ENCODE measurements at places on chromosomes 12 and 14.

DNA sequence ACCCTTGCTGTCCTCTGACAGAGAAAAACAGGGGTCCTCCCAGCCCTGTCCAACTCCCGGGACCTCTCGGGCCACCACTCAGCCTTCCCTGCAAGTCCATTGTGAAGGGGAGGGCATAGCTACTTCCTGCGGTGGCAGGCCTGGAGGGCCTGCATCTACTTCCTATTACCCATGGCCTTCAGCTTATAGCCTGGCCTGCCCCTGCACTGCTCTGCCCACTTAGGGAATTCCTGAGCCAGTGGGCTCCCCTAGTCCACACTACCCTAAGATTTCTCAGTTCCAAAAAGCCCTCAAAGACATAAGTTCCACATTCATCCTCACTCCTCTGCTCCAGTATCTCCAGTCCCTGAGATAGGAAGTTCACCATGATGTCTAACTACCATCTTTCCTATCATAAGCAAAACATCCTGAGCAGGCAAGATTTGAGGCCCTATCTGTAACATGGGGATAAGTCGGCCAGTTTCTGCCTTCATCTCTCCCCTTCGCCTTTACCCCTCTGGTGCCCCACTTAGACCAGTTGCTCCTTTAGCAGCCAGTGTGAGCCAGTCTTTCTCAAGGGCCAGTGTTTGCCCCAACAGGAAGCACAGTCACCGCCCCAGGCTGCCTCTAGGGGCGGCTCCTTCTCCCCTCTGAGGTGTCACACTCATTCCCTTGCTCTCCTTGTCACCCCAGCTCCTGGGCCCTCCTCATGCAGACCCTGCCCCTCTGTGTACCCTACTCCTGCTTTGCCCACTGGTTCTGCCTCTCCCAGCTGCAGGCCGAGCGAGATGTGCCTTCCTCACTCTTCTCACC lies 10.9 kb downstream of the HDAC7 start:
- no peak for DNase-seq

GRCh38 chr12:62878211-62878610 lies 56.7 kb downstream of the PPM1H start:
- no peak for DNase-seq

- no peak for DNase-seq
These were observed 205.4 kb downstream of the DAD1 start for GRCh38 chr14:22383515-22384166.

DNA sequence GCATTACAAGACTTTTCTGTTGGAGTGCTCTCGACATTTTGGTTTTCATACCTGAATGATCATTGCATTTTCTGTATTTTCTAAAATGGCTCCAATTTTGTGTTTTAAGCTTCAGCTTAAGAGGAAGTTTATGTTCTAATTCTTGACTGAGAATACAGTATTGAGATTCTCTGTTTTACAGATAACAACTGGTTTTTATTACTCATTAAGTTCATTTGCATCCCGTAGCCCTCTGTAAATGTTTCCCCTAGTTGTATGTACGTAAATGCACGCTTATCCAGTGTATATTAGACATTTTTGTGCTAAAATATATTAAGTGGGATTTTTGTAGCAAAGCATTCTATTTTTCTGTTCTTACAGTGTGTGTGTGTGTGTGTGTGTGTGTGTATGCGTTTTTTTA lies 33.1 kb downstream of the CPSF6 start:
- DNase-seq: no peak

- DNase-seq: no peak
These were observed 39.0 kb upstream of the WNK1 start for GRCh38 chr12:713281-713875.

- no peak for DNase-seq
These were observed 98.8 kb downstream of the B4GALNT3 start for GRCh38 chr12:558580-558979.

DNA sequence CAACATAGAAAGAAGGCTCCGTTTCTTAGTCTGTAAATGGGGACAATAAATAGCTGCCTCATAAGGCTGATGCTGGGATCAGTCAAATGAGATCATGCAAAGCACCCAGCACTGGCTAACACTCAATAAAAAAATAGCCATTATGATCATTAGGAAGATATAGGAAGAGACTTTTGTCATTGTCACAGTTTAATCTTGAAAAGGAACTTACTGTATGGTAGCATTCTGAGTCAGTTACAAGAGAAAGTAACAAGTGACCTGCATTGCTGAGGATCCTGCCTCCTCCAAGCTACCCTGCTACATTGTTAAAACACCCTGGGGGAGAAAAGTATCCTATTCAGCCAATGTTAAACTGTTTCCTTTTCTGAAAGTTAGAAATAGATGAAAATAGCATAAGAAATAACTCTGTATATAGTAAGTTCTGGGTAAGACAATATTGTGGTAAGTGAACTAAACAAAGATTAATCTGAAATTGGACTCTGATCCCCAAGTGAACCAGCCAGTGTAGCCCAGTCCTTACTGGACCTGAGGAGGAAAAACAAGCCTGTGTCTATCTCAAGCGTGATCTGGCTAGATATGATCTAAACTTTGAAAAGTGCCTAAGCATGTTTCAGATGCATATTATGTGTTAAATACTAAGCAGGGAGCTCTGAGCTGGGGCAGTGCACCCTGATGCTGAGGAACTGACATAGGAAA lies 3.6 kb upstream of the NUDT4 start:
- DNase-seq: no peak

GRCh38 chr14:48325486-48325885 lies 650.1 kb upstream of the MDGA2 start:
- no peak for DNase-seq

DNA sequence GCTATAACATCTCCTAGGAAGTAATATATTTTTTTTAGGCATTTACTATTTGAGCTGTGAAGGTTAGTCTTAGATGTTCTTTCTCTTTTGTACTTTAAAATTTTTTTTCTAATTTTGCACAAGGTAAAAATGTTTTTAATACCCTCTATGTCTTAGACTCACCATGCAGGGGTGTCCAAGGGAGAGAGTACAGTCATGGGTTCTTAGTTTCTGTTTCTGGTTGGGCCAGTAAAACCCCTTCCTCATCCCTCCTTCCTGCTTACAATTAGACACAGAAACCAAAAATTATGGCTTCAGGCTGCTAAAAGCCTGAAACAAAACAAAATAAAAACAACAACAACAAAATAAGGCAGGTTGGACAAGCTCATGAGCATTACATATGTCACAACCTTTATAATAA lies 193.0 kb downstream of the SYT1 start:
- DNase-seq: no peak

GRCh38 chr14:95068521-95068920 lies 88.8 kb downstream of the DICER1 start:
- no peak for DNase-seq

GRCh38 chr12:26150736-26151450 lies 26.1 kb upstream of the BHLHE41 start:
- DNase-seq: no peak

DNA sequence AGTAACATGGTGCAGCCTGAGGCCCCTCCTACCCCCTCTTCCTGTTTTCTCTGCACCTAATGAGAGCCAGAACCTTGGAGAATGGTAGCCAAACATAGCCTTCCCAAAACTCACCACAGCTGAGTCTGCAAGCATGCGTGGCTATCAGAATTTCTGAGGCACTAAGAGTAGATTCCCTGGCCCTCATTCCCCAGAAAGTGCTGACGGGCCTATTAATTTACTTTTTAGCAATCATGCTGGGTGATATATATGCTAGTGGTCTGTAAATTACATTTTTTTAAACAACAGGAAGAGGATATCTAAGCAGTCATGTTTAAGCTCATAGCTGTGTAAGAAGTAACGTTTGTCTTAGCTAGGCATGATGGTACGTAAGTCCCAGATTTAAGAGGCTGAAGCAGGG lies 30.4 kb downstream of the KANSL2 start:
- DNase-seq: no peak

- DNase-seq: no peak
These were observed 87.6 kb upstream of the CLMN start for GRCh38 chr14:95407354-95407753.

- DNase-seq: no peak
These were observed 507.4 kb upstream of the ATP2B1 start for GRCh38 chr12:90216020-90216552.

DNA sequence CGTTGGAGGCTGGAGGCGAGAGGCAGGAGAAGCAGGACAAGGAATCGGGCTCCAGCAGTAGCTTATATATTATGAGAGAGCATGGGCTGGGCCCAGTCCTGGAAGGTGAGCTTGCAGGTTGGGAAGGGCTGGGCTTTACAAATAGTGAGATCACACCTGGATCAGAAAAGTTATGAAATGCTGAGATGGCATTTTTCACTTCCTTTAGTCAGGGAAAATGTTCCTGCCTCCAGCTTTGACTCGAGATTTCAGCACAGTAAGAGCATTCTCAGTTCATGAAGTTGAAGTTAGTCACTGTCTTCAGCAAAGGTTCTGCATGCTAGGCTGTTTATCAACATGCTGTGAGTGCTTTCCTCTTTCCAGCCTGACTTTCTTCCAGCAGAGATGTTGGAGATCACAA lies at the start of gene KRT6C:
Gene KRT6C, minus strand, starts transcription at position 38 of the 400 bp plus-strand sequence. CDS start 68 bp downstream, outside the sequence.
- no peak for DNase-seq

- no peak for DNase-seq
These were observed 7.9 kb downstream of the MBD6 start for GRCh38 chr12:57530396-57531142.

GRCh38 chr14:95339301-95339865 lies 19.7 kb upstream of the CLMN start:
- no peak for DNase-seq

GRCh38 chr12:69167648-69168165 lies 71.7 kb upstream of the CPSF6 start:
- DNase-seq: no peak

GRCh38 chr12:63994704-63995103 lies 150.2 kb downstream of the SRGAP1 start:
- no peak for DNase-seq

DNA sequence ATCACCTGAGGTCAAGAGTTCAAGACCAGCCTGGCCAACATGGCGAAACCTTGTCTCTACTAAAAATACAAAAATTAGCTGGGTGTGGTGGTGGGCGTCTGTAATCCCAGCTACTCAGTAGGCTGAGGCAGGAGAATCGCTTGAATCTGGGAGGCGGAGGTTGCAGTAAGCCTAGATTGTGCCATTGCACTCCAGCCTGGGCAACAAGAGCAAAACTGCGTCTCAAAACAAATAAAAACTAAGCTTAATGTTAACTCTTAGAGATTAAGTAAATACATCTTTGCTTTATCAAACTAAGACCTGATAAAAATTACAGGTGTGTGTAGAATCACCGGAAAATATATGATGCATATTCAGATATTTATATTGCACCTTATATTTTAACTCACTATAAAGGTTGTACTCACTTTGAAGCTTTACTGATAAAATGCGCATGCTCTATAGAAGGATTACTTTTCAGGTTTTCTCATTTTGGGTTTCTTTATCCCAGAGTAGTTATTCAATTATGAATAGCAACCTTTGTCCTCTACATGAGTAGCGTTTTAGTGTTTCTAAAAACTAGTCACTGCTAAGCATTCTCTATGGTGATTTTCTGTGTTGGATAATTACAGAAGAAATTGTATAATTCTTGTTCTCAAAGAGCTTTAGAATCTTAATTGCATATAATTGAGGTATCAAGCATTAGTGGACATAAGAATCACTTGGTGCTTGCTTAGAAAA lies 9.4 kb downstream of the ARID4A start:
- no peak for DNase-seq

DNA sequence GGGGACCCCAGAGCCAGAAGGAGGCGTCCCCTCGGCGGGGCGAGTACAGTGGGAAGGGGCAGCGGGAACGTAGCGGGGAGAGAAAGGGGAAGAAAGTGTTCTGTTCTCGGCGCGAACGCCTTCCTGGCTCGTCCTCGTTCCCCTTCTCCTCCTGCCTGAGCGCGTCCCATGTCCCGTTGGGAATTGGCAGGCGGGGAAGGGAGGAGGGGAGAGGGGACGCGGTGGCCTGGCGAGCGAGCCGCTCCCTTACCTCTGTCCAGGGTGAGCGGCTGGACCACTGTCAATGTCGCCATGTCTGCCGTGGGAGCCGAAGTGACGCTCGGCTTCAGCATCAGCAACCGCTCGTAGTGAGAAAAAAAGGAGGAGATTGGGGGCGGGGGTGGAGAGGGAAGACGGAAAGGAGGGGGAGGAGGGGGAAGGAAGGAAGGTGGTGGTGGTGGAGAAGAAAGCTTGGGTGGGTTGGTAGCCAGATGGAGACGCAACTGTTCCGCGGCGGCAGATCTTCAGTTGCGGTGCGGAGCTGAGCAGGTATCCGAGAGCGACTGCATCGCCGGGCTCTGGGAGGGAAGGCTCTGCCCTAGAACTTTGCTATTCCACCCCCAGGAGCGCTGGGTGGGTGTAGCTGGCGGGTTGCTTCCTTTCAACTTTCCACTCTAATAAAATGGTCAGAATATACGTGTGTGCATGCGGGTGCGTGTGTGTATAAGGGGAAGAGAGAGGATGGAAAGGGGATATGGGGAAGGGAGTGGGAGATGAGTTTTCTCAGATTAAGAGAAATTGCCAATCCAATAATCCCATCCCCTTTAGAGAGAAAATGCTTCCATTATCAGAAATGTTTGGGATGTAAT lies at the start of gene LIN7A:
Gene LIN7A, minus strand, starts transcription at position 544 of the 848 bp plus-strand sequence. Its CDS starts 212 bp downstream, at position 332.
- DNase-seq: no peak

GRCh38 chr12:29980304-29980703 lies 196.6 kb upstream of the TMTC1 start:
- no peak for DNase-seq

- DNase-seq: no peak
These were observed 292.6 kb downstream of the TTC8 start for GRCh38 chr14:89117012-89117411.

DNA sequence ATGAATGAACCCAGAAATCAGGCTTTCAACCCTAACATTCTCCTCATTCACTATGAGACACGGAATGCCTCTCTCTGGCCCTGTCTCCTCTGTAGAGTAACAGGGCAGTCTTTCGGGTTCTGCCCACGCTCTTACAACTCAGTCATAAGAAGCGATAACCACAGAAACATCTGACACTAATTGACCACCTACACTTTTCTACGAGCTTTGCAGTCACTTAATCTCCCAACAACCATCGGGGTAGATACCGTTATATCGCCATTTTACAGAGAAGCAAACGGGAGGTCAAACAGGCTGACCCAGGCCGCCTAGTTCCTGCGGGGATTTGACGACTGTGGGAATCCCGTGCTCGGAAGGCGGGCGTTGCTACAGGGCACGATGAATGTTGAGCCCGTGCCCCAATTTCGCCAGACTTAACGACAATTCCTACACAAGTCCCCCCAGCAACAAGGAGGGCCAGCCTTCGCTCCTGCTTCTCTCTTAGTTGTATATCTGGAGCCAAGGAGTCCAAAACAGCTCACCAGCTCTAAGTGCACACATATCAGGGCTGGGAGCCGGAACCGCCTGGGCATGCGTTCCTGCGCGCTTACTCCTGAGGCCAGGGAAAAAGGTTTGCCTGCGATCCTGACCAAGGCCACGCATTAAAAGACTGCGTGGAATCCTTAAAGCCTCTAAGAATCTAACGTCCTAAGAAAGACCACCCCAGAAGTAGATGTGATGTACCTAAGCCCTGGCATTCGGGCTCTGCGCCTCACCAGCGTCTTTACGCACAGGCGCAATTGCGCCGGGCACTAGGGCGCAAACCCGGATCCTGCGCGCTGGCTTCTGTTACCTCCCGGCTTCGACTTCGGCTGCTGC lies 38.7 kb upstream of the TBX5 start:
- no peak for DNase-seq

GRCh38 chr14:37595809-37596621 lies 586 bp downstream of the TTC6 start:
- peak; percentile 75 for DNase-seq
